Thoracic aorta (tissue), 2 donors: ENCODE measurements at places on chromosomes 2 and 18. TPM values are rescaled to one million over a fixed set of nuclear protein-coding genes. Genes with fewer than 3 reads are reported as not detected.

Gene SULT1C2
- 16.6 TPM for total RNA-seq

Gene SERPINB5
- total RNA-seq = 0.63 TPM

DNA sequence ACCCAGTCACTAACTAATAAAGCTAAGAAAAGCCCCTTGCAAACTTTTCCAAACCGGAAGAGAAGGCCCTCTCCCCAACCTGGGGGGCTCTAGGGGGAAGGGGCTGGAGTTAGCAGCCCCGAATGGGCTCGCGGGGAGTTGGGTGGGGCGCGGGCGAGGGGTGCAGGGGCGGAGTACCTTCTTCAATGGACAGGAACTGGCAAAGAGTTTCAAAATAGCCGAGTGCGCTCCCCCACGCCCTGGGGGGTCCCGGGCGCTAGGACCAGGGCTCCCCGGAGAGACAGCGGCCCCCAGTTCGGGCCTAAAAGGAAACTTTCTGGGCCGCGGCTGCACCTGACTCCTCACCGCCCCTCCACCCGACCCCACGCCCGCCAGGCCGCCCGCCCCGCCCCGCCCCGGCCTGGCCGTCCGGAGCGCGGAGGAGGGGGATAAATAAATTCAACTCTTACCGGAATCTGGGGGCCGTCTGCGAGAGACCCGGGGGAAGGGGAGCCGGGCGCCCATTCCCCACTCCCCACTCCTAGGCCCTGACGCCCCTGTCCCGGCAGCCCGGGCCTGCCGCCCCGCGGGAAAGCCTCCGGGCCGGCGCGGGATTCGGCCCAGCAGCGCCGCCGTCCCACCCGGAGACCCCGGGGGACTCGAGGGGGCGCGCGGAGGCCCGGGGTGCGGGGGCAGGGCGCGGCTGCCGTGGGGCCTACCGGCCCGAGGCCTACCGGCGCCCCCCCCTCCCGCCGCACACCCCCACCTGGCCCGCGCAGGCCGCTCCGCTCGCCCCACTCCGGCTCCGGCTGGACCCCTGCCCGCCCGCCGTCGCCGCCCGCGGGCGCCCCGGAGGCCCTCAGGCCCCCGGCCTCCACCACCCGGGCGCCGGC, 868 bp downstream of the INO80D start:
- no peak for DNase-seq

- no peak for DNase-seq
These were observed 93.0 kb downstream of the COL6A3 start for GRCh38 chr2:237320801-237321560.

DNA sequence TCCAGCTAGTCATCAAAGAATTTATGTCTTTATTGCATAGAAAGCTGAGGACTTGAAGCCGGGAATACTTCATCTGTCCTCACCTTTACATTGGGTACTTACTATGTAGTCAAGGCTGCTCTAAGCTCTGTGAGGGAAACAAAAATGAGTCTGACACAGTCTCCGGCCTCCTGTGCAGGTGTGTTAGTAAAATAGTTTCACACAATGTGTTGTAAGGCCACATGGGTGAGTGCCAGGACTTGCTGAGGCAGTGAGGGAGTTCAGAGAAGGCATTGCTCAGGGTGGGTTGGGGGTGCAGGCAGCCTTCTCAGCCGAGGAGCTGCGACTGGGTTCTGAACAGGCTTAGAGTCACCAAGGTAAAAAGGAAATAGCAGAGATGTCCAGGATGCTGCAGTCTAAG, 54.5 kb upstream of the SMAD2 start:
- no peak for DNase-seq

DNA sequence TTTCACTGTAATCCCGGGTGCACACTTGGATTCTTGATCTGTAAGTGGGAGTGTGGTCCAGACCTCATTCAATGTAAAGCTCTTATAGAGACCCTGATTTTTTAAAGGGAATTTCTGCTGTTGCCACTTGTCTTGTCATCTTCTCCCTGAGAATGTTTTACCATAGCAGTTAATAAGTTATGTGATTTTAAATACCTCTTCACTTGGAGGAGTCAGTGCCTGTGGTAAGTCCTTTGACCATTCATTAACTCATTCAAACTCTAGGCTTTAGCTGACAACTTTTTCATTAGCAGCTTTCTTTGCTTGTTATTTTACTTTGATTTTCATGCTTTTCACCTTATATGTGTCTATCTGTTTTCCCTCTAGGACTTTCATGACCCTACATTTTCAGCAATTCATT, 51.3 kb downstream of the FMNL2 start:
- no peak for DNase-seq
